Skin of body (tissue), 3 donors: ENCODE measurements at places on chromosomes 2 and 18. TPM values are rescaled to one million over a fixed set of nuclear protein-coding genes. Genes with fewer than 3 reads are reported as not detected.

GRCh38 chr18:8139891-8140406 is 469.3 kb upstream of the RAB12 start:
- DNase-seq: no peak

GRCh38 chr18:22558945-22559385 is 141.2 kb upstream of the CTAGE1 start:
- no peak for DNase-seq

DNA sequence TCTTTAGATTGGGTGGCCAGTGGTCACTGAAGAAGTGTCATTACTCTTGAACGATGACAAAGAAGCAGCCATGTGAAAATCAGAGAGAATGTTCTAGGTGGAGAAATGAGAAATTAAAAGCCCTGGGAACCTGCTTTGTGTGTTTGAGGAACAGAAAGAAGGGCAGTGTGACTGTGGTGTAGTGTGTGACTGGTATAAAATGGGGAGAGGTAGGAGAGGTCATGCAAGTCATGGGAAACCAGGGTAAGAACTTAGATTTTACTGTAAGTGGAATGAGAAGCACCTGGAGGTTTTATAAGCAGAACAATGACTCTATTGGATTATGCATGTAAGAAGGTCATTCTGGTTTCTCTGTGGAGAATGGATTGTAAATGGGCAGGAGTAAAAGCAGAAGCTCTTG is 12.2 kb downstream of the ICOS start:
- DNase-seq: no peak

GRCh38 chr2:3982160-3982559 is 278.8 kb downstream of the DCDC2C start:
- DNase-seq: no peak

GRCh38 chr2:132911726-132912724 is 242.0 kb upstream of the LYPD1 start:
- DNase-seq: no peak

- DNase-seq: no peak
Measured at GRCh38 chr2:15941481-15941850, 1.1 kb downstream of the MYCN start.

AGXT gene
- total RNA-seq: 0.10 TPM

CHRND gene
- total RNA-seq: 2.4 TPM

NDUFS1 gene
- total RNA-seq: 71.2 TPM

DCAF17 gene
- total RNA-seq: 25.1 TPM

MC2R gene
- total RNA-seq: not detected
